Activated T-helper 17 cell treated with anti-CD3 and anti-CD28 coated beads, Interleukin-2, amount 50 U/mL, for 72 hours (primary cell): ENCODE measurements at places on chromosomes 6 and 20. TPM values are rescaled to one million over a fixed set of nuclear protein-coding genes. Genes with fewer than 3 reads are reported as not detected.

CTCFL gene
- total RNA-seq = not detected

DSP gene
- total RNA-seq = 0.05 TPM

TGM2 gene
- total RNA-seq = 0.76 TPM

CGA gene
- 0.26 TPM for total RNA-seq

POU3F2 gene
- not detected for total RNA-seq

ADAM33 gene
- total RNA-seq = not detected

TBXT gene
- total RNA-seq = not detected

NOX3 gene
- not detected for total RNA-seq

CST1 gene
- total RNA-seq = not detected

C6orf58 gene
- total RNA-seq = not detected

PHIP gene
- total RNA-seq = 31.3 TPM

PKIB gene
- total RNA-seq = 1.1 TPM

NRSN2 gene
- 4.3 TPM for total RNA-seq

GSTA2 gene
- not detected for total RNA-seq

ULBP2 gene
- total RNA-seq = not detected

HLA-A gene
- 1,094 TPM for total RNA-seq

SEMG1 gene
- not detected for total RNA-seq

MRPS26 gene
- 66.4 TPM for total RNA-seq
